ENCODE measurements at places on chromosomes 2 and 18.

GRCh38 chr2:40405465-40405864 is 46.4 kb downstream of the SLC8A1 start:
- no peak for DNase-seq

- DNase-seq = no peak
Measured at GRCh38 chr2:27350106-27350693, 6.4 kb downstream of the GTF3C2 start.

DNA sequence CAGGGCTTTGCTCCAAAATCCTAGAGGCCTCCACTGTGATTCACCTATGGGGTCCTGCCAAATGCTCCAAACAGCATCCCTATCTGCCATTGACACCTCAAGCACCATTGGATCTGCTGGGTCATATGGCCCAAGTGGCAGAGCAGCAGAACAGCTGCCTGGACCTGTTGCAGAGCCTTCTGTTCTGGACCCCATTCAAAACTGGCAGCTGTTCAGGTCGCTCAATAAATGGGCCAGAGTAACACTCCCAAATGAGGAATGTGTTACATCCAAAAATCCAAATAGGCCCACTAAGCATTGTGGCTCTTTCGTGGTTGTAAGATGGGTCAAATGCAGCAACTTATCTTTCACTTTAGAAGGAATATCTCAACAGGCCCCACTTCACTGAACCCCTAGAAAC is 783.6 kb downstream of the DCDC2C start:
- no peak for DNase-seq

- DNase-seq = no peak
Measured at GRCh38 chr18:74084184-74084855, 63.3 kb downstream of the FBXO15 start.

DNA sequence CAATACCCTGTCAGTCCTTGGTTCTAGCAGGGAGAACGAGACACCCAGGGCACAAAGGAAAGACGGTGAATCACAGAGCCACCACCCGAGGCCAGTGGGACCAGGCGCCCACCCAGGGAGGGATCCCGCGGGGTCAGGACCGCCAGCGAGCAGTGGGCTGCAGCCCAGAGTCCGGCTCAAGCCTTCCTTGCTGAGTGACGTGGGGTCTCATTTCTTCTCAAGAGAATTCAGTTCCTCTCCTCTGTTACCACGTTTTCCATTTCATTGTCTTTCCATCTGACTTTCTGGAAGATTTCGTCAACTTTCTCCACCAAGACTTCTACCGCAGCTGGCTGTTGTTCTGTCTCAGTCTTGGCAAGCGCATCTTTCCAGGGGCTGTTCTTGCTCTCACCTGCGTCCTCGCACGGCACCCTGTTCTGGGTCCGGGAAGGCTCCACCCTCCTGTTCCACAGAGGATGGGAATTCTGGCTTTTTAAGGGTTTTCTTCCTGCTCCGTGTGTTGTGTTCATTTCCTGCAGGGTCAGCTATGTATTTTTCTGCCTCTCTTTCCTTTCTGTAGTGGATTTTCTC is 248.6 kb downstream of the NDUFA10 start:
- peak; percentile 5 for DNase-seq
